H1 (cell line): ENCODE measurements at places on chromosomes 1 and 21. TPM values are rescaled to one million over a fixed set of nuclear protein-coding genes. Genes with fewer than 3 reads are reported as not detected.
A peak's percentile ranks its signal among the peaks of the same experiment; 100 is the strongest.

- no peak for DNase-seq
Observed at GRCh38 chr1:13700521-13701270, 708 bp downstream of the PRDM2 start.

- DNase-seq: no peak
Observed at GRCh38 chr1:181117648-181118449, 29.3 kb downstream of the IER5 start.

DNA sequence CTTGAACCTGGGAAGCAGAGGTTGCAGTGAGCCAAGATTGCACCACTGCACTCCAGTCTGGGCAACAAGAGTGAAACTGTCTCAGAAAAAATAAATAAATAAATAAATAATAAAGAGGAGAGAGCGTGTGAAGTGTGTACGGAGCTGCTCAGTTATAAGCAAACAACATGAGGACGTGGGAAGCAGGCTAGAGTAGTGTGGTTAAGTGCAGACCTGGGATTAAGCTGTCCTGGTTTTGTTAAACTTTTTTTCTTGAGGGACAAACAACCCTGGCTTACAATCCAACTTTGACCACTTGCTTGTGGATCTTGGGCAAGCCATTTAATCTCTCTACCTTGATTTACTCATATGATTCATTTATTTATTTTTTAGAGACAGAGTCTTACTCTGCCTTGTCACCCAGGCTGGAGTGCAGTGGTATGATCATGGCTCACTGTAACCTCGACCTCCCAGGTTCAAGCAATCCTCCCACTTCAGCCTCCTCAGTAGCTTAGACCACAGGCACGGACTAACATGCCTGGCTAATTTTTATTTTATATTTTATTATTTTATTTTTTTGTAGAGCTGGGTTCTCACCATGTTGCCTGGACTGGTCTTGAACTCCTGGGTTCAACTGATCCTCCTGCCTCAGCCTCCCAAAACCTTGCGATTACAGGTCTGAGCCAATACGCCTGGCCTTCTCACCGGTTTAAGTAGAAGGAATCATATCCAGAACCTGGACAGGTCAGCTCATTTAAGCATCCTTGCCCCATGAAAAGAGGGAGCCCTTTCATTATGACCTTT is 52.7 kb downstream of the RPS6KA1 start:
- no peak for DNase-seq

GRCh38 chr1:82260666-82261065 is 459.9 kb downstream of the ADGRL2 start:
- DNase-seq: no peak

DNA sequence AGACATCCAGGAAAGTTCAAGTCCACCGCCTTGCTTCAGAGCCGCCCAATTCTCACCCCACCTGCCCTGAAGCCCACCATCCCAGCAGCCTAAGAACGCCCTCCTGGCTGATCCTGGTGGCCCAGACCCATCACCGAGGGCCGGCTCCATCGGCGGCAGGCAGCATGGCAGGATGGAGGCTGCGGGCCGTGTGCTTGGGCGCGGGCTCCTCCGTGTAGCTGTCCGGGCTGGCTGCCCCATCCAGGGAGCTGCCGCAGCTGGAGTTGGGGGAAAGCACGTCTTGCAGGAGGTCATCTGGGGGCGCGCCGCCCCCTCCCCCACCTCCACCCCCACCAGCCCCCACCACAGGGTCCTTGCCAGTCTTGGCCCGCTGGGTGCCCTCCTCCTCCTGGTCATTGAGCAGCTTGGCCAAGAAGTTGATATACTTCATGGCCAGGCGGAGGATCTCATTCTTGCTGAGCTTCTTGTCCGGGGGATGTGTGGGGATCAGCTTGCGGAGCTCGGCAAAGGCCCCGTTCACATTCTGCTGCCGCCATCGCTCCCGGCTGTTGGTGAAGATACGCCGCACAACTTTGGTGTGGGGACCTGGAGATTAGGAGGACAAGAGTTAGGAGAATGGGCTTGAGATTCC is 12.3 kb downstream of the TAL1 start:
- no peak for DNase-seq

GRCh38 chr1:28110555-28110954 is 22.1 kb upstream of the EYA3 start:
- DNase-seq: no peak

DNA sequence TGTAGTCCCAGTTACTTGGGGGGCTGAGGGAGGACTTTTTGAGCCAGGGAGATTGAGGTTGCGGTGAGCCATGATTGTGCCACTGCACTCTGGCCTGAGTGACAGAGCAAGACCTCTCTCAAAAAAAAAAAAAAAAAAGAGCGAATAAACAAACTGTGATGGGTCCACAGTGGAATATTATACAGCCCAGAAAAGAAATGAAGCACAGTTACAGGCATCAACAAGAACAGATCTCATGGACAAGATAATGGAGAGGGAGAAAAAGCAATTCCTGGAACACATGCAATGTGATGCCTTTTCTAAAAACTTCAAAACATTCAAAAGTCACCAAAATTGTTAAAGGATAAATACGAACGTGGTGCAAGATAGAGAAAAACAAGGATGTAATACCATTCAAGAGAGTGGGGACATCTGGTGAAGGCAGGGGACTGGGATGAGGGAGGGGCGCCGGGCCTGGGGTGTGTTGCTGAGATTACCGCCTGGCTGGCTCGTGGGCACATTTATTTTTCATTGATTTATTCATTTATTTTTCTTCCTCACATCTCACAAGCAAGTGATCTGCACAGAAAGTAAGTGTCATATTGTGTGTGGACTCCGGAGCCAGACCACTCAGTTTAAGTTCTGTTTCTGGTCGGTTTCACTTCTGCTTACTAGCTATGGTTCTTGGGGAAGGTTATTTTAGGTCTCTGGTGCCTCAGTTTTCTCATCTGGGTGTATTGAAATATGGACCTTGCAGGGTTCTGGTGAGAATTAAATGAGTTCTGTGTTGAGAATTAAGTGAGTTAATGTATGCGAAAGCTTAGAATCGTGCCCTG is 30.1 kb downstream of the ABCG1 start:
- no peak for DNase-seq

DNA sequence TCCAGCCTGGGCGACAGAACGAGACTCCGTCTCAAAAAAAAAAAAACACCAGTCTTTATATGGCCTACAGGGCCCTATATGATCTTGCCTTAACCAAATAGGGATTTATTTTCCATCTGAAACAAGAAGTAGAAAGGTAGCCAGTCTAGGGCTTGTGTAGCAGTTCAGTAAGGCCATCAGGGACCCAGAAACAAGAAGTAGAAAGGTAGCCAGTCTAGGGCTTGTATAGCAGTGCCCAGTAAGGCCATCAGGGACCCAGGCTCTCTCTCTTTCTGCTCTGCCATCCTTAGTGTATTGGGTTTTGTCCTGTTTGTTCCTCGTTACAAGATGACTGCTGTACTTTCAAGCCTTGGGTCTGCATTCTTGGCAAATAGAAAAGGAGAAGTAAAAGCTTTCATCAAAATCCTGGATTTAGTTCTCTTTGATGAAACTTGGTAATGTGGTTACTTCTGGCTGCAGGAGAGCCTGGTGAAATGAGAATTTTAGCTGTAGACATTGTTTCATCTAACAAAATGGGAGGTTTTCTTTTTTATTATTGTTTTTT is 46.1 kb downstream of the PKN2 start:
- DNase-seq: no peak

DNA sequence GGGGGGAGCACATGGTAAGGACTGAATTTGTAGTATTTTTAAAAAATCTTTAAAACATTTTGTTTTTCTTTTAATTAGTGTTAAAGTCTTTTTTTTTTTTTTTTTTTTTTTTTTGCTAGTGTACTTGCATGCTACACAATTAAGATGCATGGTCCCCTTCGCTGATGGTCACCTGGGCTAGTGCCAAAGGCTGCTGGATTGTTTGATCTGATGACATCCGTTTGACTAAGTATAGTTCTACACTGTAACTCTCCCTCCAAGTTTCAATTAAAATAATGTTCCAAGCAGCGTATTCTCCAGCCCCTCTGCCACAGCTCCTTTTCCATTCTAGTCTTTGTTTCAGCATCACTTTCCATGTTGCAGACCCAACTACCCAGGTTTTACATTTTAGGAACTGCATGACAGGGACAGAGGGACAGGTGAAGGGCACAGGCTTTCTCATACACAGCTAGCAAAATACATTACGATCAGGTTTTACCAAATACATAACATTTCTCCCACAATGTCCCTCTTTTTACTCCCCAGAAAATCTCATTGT is 852 bp upstream of the RAVER2 start:
- no peak for DNase-seq

GRCh38 chr1:36590771-36591170 is 108.1 kb upstream of the CSF3R start:
- no peak for DNase-seq

- DNase-seq: no peak
Observed at GRCh38 chr1:211648336-211648735, 27.1 kb downstream of the NEK2 start.

GRCh38 chr1:50976111-50976889 is 6.3 kb downstream of the CDKN2C start:
- DNase-seq: peak; percentile 55

DNA sequence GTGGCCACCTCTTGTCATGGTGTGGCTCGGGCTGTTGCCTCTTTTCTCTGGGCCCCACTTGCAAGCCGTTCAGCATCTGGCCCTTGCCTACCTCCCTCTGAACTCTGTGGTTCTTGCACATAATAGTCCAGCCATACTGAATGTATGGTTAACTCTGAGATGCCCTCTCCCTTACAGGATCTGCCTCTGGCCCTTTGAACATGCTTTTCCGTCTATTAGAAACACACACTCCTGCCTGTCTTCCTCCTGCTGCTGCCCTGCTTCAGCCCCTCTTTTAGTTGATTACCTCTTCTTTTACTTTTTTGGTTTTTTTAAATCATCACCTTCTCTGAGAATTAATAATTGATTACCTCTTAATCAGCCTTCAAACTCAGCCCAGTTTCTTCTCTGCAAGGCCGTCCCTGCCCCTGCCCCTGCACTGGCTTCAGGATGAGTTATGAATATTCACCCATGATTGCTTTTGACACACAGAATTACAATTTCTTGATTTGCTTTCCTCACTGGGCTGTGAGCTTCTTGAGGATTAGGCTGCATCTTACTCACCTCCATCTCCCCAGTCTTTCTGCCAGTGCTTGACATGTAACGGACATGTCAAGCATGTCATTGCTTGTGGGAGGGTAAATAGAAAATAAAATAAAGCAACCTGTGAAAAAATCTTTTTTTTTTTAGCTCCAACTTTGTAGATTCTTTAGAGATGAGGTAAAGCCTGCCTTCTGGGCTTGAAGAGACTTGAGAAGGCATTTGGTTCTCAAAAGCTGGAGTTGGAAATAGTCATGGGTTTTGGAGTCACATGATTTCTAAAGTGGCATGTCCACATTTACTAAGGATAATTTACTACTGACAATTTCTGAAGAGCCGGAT is 158.3 kb downstream of the PLXNA2 start:
- no peak for DNase-seq

GRCh38 chr1:152372672-152373071 is 12.9 kb upstream of the FLG2 start:
- no peak for DNase-seq

DNA sequence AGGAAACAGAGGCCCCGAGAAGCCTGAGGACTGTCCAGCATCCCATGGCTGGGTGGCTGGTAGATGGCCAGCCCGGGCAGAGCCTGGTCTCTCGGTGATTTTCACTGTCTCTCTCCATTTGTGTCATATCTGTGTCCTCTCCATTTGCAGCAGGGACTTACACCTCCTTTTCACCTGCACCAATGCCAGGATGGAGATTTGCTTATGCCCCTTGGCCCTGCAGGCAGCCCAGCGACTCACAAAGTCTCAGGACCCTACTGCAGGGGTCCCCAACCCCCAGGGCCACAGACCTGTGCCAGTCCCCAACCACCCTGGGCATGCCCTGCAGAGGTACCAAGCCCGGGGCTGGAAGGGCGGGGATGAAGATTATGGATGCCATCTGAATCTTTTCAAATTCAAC is 201.6 kb downstream of the RHOU start:
- no peak for DNase-seq

DNA sequence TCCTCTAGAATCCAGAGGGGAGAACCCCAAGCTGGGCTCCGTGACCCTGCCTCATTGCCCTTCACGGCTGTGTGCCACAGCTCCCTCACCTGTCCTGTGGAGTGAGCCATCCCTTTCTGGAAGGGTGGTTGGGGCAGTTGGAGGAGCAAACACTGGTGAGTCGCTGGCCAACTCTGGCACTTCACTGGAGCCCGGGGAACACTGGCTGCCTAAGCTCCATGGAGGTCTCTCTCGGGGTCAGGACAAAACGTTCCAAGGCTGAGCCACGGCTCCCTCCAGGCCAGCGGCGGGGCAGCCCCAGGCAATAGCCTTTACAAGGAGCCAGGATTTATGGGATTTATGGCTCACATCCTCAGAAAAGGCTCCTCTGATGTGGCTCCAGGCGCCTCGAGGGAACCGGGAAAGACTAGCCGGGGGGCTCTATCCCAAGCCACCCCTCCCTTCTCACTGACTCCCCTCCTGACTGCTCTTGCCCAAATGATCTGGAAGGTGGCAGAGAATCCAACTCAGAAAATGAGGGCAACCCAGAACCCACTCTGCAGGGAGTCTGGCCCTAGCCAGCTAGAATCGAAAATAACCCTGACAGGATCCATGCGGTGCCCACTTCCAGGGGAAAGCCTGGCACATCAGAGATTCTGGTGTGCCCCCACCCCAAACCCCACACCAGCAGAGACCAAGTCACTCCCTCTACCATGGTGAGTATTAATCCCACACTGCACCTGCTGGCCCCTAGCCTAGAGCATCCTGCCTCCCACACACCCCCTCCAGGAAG is 75.2 kb downstream of the GLIS1 start:
- DNase-seq: no peak

DNA sequence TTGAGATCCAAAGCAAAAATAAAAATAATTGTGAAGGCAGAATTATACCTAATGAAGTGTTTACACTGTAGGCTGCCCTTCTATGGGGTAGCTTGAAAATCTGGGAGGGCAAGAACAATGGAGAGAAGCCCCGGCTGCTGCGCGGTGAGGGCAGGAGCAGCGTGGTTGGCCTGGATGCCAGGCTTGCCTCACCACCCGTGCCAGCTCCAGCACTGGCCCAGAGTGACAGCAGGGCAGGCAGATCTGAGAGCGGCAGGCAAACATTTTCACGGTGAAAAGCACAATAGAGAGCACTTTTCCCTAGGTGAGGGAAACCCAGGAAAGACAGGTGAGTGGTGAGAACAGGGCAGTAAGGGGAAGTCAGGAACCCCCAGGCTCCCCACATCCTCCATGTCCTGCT is 1.4 kb downstream of the PROK1 start:
- no peak for DNase-seq

SLC25A33 gene
- 12.4 and 12.8 TPM in 2 replicates for total RNA-seq

FMO3 gene
- total RNA-seq: not detected in 2 replicates

SYT6 gene
- 33.7 and 35.7 TPM in 2 replicates for total RNA-seq

HORMAD1 gene
- not detected in 2 replicates for total RNA-seq

ZNF683 gene
- not detected in 2 replicates for total RNA-seq

HSD3B2 gene
- not detected in 2 replicates for total RNA-seq

HSPA13 gene
- 29.4 and 36.9 TPM in 2 replicates for total RNA-seq

APOBEC4 gene
- not detected in 2 replicates for total RNA-seq

CFHR4 gene
- not detected in 2 replicates for total RNA-seq

KRTAP10-12 gene
- not detected in 2 replicates for total RNA-seq

TNFSF4 gene
- total RNA-seq: 0.59 and 0.63 TPM in 2 replicates

NPHS2 gene
- not detected in 2 replicates for total RNA-seq

C4BPA gene
- total RNA-seq: not detected in 2 replicates

CTTNBP2NL gene
- 34.9 and 35.1 TPM in 2 replicates for total RNA-seq
